ENCODE measurements at places on chromosomes 4 and X.

DNA sequence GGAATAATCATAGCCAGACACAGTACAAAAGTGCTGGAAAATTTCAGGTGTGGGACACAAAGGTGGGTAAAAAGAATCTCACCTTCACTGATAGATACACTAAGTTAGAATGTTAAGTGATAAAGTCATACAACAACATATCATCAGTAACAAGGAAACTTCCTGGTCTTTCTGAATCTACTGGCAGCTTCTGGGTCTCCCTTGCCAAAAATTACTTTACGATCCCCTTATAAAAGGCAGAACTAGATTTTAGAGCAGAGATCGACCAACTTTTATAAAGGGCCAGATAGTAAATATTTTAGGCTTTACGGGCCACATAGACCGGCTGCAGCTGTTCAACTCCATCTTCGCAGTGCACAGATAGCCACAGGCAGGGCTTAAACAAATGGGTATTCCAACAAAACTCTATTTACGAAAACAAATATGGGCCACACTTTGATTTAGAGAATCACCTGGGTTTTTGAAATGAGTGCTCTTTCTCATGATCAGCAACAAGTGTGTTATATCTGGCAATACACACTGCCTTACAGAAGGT, 159.9 kb downstream of the AASDH start:
- no peak for DNase-seq

DNA sequence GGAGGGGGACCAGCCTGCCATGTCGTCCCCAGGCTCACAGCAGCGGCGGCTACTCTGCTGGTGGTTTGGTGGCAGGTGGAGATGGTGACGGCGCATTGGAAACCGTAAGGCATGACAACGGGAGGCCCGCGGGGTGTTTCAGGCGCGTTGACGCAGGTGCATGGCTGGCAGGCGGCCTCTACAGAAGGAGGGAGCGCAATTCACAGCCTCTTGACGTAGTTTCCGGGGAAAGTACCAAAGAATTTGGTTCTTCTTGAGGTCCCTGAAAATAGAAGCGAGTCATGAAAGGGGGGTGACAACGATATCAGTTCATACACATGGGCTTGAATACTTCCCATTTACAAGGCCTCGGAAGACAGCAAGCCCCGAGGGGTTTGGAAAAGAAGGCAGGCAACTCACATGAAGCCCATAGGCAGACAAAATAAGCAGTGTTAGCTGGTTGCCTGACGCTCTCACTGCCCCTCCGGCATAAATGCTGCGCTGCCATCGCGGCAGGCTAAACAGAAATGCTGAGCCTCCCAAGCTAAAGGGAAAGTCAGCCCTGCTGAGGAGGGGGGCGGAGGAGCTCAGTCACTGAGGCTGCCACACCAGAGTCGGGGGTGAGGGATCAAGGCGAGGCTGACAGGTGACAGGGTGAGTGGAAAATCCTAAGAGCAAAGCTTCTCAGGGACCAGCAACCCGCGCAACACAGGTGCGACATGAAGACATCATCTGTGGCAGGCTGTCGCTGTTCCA, 52.3 kb upstream of the PDLIM3 start:
- peak; percentile 80 for DNase-seq

DNA sequence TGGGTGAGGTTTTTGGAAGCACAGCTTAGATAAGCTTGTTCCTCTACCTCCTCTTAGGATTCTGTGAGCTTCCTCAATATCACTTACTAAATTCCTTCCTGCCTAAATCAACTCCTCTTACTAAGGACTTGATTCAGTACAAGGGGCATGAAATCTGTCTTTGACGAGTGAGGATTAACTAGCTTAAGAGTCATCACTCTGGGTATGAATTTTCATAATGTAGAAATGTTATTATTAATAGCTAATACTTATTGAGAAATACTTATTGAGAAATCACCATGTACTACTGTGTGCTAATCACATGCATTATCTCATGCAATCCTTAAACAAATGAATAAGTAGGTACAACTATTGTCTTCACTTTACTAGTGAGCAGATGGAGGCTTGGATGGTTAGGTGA, 28.6 kb downstream of the TRPC3 start:
- DNase-seq: no peak

GRCh38 chr4:2443061-2443730, 24.4 kb downstream of the CFAP99 start:
- no peak for DNase-seq

- no peak for DNase-seq
Observed at GRCh38 chr4:47462799-47463234, 685 bp downstream of the COMMD8 start.

DNA sequence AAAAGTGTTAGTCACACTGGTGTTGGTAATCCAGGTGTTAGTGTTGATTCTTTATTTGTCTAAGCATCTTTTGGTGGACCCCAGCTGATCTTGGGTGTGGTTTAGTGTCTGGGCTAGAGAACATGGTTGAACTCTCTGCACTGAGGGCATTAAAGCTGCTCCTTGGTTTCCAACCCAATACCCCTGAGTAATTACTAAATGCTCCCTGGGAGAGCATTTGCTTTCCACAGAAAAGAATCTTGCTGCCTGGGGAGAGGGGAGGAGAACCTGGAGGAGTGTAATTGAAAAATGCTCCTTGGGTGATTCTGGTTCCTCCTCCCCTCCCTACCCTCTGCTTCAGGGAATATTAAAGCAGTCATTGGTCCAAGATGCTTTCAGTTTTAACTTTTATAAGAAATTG, 3.1 kb downstream of the GUCY1B1 start:
- no peak for DNase-seq

Data from activated naive CD8-positive, alpha-beta T cell treated with anti-CD3 and anti-CD28 coated beads for 36 hours (primary cell).